ENCODE measurements at places on chromosomes 4 and X.

GRCh38 chr4:80305466-80305865, 30.1 kb upstream of the CFAP299 start:
- no peak for DNase-seq

GRCh38 chrX:153674219-153674851, 722 bp upstream of the PNCK start:
- no peak for DNase-seq

DNA sequence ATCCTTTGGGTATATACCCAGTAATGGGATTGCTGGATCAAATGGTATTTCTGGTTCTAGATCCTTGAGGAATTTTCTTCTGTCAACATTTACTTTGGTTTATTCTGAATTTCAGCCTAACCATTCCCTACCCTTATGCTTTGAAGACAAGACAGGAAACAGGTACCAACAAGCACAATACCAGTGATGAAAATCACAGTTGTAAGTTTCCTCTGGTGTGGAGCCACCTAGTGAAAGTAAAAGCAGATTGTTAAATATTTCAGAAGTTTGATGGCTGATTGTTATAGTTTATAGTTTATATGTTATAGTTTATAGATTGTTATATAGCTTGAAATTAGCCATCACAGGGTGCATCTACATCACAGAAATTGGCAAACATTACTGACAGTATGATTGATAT, 104.5 kb upstream of the AGA start:
- DNase-seq, result no peak

- DNase-seq, result no peak
These were observed 8.0 kb downstream of the CCDC110 start for GRCh38 chr4:185463541-185463940.

DNA sequence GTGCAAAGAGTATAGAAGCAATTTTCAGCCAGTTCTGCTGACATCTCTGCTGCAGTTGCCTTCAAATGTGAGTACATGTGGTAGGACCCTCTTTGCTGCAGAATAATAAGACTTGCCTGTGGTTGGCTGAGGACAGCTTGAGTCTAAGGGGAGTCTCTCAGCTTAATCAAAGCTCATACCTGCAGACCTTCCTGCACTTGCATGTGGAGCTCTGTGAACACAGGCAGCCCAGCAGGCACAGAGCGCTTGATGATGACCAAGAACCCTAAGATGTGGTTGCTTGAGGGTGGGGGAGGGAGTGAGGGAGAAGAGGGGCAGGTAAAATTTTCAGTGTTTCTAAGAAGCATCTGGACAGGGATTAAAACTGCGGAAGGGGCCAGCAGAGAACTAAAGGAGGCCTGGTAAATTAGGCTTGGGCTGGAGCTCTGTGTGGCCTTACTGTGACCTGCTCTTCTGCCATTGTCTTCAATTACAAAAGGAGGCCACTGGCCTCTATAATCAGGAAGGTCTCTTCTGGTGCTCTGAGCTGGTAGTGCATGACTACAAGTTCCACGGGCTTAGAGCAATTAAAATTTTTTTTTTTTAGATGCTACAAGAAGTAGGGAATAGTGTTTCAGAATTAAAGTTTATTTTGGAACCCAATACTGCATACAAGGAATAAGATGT, 59.9 kb upstream of the CHRNA9 start:
- DNase-seq, result no peak

DNA sequence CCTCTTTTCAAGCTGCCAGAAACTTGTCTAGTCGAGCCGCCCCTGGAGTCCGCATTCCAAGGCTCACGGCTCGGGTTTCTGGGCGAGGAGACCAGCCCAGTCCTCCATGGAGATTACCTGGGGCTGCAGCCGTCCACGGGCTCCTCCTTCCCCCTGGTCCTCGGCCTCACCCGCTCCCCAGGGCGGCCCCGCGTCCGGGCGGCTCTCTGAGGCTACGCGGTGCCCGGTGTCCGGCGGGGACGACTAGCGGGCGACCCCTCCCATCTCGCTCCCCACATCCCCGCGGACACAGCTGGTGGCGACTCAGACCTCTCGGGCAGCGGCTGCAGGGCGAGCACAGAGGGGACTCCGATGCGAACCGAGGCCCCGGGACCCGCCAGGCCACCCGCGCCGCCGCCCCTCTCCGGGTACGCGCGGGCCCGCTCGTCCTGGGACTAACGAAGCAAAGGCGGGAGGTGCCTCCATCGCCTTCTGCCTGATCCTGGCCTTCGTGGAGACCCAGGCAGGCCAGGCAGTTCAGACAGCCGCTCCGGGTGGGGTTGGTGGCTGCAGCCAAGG, 159.4 kb downstream of the TRAM1L1 start:
- DNase-seq, result no peak

Data from CD4-positive, alpha-beta T cell treated with Interleukin-2 at 100 ng/mL for 4 hours (primary cell).